ENCODE measurements at places on chromosomes 11 and 22.

DNA sequence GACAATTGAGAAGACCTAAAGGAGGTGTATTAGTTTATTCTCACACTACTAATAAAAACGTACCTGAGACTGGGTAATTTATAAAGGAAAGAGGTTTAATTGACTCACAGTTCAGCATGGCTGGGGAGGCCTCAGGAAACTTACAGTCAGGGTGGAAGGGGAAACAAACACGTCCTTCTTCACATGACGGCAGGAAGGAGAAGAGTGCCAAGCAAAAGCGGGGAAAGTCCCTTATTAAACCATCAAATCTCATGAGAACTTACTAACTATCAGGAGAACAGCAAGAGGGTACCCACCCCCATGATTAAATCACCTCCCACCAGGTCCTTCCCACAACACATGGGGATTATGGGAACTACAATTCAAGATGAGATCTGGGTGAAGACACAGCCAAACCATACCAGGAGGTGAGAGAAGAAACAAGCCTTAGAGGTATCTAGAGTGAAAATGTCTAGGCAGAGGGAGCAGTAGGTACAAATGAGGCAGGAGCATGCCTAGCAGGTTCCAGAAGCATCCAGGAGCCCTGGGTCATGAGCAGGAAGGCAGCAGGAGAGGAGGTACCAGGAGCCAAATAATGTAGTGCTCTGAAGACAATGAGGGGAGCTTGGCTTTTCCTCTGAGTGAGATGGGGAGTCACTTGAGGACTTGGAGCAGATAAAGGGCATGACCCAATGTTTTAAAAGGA lies 31.6 kb downstream of the IL10RA start:
- no peak for DNase-seq

DNA sequence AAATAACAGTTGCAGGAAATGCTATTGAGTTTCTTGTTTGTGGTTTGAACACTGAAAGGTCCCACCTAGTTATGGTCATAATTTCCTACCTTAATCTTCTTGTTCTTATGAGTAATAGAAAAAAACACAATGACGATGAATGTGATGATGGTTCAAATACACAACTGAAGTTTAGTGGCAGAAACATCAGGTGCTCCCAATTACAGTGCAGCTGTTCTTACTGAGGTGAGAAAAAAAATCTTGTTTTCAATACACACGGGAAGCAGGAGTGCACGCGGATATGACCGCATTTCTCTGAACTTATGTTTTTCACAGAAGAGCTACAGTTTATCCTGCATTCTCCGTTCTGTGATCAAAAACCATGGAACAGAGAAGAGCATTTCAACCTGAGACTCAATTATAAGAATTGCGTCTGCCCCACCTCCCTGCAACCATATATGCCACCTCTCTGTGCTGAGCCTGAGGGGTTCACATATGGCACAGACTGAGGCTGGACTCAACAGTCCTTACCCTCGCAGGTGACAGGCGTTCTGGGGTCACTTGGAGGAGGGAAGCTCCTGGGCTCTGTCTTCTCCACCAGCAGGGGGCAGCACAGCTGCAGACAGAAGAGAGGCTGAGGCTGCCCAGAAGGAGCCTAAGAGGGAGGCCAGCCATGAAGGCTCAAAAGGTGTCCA lies 99.7 kb upstream of the IGLL5 start:
- peak; percentile 20 for DNase-seq

DNA sequence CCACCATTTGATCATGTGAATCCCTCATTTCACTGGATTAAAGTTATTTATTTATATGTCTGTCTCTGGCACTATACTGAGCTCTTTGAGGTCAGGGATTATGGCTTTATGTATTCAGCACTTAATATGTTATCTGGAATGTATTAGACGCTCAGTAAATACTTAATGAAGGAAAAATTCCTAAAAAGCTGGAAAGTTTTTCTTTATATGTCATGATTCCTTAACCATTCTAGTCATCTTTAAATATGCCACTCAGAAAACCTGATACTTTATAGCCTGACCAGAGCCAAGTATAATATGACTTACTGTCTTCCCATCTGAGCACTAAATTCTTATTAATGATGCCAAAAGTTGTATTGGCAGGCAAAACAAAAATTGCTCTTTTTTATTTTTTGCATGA lies 27.1 kb downstream of the RNF169 start:
- no peak for DNase-seq

DNA sequence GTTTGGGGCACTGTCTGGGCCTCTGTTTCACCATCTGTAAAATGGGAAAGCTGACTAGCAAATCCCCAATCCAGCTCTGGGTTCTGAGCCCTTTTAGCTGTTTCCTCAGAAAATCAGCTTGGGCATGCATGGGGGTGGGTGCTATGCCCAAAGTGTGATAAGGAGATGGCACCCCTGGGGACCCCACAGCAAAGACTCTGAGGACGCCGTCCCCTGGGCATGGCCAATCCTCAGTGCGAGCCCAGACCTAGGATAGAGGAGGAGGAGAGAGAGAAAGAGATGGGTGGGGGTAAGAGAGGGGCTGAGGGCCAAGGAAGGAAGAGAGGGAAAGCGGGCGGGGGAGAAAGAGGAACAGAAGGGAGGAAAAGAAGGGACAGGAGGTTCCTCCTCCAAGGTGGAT lies 31.8 kb downstream of the TPBGL start:
- DNase-seq: no peak
